ENCODE measurements at places on chromosomes 13 and 19.

DNA sequence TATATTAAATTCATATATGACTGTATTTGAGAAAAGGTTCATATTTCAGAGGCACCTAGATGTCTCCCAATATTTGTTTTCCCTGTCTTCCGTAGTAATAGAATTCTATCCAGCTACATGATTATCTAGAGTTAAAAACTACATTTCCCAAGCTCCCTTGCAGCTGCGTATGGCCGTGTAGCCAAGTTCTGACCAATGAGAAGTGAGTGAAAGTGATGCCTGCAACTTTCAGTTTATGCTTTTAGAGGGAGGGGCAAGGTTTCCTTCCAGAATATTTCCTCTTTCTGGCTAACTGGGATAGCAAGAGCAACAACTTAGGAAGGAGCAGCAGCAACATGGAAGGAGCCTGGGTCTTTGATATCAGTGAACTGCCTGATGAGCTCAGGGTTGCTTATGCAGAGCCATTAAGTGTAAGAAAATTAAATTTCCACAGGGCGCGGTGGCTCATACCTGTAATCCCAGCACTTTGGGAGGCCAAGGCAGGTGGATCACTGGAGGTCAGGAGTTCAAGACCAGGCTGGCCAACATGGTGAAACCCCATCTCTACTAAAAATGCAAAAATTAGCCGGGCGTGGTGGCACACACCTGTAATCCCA lies 23.2 kb upstream of the CYP2A13 start:
- no peak for DNase-seq

GRCh38 chr19:3673506-3674439 lies 26.5 kb downstream of the PIP5K1C start:
- DNase-seq: no peak

DNA sequence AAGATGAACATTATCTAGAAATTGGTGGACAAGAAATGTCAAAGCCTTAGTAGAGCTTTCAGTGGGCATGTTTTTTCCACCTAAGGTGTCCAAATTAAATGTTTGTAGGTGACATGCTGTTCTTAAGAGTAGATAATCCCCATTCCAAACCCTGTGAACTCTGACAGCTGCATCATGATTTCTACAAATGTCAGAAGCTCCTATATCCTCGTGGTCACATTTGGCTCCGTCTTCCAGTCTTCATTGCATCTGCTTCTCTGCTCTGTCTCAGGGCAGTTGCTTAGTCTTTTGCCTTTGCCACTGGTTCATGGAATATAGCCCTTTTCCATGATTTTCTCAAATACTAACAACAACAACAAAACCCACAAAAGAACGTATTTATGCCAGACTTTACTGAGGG lies 234.5 kb downstream of the DLEU7 start:
- DNase-seq: no peak

DNA sequence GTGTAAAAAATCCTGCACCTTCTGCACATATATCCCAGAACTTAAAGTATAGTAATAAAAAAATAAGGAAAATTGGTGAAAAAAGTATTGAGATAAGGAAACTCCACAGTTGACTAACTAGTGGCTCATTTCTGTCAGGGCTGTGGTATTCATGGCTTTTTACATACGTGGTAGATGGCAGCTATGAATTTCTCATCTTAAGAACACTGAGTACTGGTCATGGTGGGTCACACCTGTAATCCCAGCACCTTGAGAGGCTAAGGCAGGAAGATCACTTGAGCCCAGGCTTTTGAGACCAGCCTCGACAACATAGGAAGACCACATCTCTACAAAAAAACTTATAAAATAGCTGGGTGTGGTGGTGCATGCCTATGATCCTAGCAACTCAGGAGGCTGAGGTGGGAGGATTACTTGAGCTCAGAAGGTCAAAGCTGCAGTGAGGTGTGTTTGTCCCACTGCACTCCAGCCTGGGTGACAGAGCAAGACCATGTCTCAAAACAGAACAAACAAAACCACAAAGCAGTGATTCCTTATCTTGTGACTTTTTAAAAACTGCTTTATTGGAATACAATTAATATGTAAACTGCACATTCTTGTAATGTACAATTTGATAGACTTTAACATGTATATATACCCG lies 16.8 kb downstream of the SLAIN1 start:
- no peak for DNase-seq

DNA sequence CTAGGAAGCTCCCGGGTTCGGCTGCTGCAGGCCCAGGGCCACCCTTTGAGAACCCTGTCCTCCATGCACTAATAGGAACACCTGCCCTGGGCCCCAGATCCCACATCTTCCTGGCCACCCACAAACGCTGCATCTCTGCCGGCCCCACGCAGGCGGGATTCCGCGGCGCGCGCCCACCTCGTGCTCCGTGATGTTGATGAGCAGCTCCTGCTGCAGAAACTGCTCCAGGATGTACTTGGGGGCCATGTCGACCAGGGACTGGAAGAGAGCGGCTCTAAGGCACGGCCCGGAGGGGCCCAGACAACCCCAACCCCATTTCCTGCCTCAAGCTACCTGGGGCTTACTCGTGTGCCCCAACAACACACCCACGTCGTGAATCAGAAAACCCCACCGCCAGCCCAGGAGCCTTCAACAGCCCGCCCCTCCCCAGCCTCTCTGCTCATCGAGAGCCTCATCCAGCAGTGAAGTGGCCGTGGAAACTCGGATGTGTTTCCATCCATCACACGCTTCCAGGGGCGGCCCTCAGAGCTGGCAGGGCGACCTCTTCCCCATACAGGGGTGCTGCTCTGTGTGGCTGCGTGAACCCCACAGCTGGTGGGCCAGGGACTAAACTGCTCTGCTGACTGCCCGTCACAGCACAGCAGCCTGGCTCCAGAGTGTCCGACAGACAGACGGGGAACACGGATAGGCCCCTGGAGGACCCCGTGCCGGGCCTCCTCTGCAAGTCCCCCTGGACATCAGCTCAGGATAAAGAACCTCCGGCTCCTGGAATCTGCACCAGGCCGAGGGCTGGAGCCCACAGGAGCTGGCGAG lies 4.2 kb downstream of the POLR2E start:
- no peak for DNase-seq

- DNase-seq: no peak
These were observed 785.6 kb upstream of the KLHL1 start for GRCh38 chr13:70893832-70894231.

DNA sequence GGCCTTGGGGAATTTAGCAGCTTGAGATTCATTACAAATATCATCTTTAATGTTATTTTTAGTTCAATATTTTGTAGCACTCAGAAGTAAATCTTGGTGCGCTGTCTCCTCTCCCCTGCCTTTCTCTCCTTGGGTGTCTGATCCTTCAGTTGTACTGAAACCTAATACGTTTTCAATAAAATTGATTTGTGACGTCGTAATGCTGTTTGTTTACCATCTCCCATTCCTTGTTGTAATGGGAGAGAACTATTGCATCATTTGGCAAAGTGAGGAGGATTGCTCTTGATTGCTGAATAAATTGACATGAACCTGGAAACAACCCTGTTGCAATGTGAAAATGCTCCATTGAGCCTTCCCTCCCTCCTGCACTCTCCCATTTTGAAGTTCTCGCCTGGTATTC lies 43.2 kb upstream of the TSHZ3 start:
- DNase-seq: no peak

GRCh38 chr13:46313432-46314257 lies 73.4 kb downstream of the RUBCNL start:
- DNase-seq: no peak

DNA sequence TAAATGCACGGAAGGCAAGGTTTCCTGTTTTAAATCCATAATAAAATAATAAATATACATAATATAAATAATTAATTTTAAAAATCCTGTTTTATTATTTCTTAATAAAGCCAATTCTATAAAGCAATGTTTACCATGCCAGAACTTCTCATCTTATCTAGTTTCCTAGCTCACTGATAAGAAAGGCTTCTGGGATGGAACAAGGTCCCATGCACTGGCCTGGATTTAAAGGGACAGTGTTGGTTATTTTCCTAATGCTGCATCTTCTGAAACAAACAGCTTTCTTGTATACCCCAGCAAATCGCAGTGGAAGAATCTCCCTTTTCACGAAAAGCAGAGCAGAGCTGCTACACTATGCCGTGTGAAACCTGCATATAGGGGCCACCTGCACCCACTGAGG lies 68.8 kb downstream of the LNX2 start:
- no peak for DNase-seq

GRCh38 chr13:96810104-96810503 lies 184.2 kb downstream of the OXGR1 start:
- no peak for DNase-seq

DNA sequence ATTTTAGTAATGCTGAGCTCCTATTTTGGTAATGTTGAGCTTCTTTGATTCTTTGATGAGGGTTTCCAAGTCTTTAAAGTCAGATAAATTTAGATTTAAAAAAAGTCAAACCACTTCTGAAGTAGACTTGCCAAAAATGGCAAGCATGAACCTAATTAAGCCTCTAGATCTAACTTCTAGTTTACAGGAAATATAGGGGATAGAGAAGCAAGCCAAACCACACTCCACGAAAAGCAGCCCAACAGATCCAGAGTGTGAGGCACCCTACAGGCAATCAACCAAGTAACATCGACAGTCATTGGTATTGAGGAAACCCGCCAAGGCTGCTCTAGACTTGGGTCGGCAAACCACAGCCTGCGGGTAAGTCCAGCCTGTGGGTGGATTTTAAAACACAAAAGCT lies 3.7 kb downstream of the GGACT start:
- DNase-seq: no peak

GRCh38 chr13:46490129-46490528 lies 62.8 kb upstream of the LRCH1 start:
- no peak for DNase-seq

DNA sequence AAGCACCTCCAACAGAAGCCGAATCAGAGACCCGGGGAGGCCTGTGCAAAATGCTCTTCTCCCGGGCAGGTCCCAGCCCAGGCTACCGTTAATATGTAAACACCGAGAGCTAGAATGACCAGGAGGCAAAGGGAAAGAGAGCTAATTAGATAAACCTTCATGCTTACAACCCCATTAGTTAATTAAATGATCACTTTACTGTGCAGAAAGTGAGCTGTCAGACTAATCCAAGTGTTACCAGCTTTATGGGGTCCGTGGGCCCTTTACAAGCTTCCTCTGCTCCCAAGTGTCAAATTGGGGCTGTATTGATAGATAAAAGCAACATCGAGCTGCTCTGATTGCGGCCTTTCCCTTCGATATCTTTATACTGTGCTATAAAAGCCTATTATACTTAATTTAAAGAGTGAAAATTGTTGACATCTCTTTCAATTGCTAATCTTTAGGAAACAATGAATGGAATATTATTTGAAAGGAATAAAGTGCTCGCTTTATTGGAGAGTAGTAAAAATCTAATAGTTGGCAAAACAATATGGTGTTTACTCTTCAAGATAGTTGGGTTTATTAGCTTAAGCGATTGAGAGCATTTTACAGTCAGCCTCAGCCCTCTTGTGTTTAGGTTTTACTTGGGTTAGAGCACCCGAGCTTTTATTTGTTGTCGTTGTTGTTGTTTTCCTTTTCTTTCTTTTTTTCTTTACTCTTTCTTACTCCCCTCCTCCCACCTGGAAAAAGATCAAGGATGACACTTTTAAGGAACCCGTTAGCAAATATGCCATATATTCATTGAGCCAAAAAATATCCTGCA lies 189.3 kb upstream of the GPR12 start:
- DNase-seq: no peak

- DNase-seq: no peak
These were observed 4.8 kb upstream of the DPRX start for GRCh38 chr19:53626976-53627375.

- no peak for DNase-seq
These were observed 138.8 kb downstream of the RGCC start for GRCh38 chr13:41596190-41596589.

DNA sequence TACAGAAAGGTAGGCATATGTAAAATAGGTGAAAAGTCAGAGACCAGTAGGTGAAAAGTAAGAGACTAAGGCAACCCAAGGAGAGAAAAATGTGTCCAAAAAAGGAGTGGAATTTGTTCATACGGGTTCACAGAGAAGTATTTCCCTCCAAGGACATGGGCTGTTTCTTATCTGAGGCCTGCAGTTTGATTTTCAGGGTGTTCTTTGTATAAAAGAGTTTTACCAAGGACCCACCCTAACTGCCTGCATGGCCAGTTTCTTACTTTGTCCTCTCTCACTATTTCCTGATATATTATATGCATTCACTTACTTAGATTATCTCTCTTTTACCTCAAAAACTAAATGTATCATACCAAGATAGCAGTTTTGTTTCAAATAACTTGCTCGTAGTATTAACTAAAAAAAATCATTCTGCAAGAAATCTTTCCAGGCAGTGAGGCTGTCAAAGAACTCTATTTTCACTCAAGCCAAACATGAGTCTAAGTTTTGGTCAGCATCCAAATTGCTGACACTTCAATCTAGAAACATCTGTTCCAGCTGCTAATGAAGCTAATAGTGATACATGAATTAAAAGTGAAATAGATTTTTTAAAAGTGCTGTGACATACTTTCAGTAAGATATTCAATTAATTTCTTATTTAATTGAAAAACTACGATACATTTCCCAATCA lies 141.4 kb upstream of the SGCG start:
- no peak for DNase-seq

GRCh38 chr13:32917504-32917903 lies 98.7 kb upstream of the KL start:
- no peak for DNase-seq

DNA sequence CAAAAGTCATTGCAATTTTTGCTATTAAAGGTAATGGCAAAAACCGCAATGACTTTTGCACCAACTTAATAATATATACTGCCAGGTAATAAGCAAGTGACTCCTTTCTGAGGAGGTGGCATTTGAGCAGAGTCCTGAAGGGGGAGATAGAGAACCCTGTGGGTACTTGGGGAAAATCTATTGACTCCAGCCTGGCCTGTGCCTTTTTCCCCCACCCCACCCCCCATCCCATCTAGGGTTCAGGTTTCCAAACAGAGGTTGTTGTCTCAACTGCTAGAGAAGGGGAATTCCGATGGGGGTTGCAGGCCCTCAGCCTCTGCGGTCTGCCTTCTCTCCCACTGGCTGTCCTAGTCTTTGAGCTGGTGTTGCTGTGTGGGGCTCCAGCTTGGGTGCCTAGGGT lies 11.5 kb downstream of the S1PR2 start:
- no peak for DNase-seq

- no peak for DNase-seq
These were observed 30.9 kb upstream of the KCTD4 start for GRCh38 chr13:45231722-45232121.

DNA sequence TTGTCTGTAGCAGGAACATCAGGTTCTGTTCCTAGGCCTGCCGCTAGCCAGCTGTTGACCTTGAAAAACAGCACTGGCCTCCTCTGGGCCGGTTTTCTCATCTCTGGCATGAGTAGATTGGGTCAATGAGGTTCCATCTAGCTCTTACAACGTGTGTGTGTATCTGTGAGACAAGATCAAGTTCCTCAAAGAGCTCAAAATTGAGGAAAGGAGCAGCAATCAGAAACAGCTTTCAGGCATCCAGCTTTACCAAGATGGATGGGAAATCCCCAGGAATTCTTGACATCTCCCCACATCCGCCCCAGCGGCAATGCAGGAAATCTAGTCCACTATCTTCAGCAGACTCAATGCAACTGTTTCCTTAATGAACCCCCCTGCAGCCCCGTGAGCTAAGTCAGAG lies 4.9 kb downstream of the FLT1 start:
- DNase-seq: no peak

GRCh38 chr19:1279782-1280341 lies 4.5 kb downstream of the FAM174C start:
- peak; percentile 43 for DNase-seq
